ENCODE measurements at places on chromosomes 5 and 9.
A peak's percentile ranks its signal among the peaks of the same experiment; 100 is the strongest.

GRCh38 chr5:54655761-54656160 lies 138.2 kb downstream of the SNX18 start:
- DNase-seq: no peak

- no peak for DNase-seq
These were observed 178.9 kb upstream of the TUSC1 start for GRCh38 chr9:25857147-25857546.

DNA sequence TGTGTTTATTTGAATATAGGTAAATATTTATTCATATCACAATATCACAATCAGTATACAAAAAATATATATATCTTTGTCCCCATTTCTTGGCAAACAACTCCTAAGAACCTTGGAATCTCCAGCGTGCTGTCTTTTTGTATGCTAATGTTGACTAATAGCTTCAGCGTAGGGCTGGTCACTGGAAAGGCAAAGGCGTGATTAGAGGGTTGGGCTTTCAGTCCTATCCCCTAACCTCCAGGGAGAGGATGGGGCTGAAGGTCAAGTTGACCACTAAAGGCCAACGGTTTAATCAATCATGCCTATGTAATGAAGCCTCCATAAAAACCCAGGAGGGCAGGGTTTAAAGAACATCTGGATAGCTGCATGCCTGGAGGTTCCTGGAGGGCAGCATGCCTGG lies 79.6 kb upstream of the BNC2 start:
- DNase-seq: no peak

DNA sequence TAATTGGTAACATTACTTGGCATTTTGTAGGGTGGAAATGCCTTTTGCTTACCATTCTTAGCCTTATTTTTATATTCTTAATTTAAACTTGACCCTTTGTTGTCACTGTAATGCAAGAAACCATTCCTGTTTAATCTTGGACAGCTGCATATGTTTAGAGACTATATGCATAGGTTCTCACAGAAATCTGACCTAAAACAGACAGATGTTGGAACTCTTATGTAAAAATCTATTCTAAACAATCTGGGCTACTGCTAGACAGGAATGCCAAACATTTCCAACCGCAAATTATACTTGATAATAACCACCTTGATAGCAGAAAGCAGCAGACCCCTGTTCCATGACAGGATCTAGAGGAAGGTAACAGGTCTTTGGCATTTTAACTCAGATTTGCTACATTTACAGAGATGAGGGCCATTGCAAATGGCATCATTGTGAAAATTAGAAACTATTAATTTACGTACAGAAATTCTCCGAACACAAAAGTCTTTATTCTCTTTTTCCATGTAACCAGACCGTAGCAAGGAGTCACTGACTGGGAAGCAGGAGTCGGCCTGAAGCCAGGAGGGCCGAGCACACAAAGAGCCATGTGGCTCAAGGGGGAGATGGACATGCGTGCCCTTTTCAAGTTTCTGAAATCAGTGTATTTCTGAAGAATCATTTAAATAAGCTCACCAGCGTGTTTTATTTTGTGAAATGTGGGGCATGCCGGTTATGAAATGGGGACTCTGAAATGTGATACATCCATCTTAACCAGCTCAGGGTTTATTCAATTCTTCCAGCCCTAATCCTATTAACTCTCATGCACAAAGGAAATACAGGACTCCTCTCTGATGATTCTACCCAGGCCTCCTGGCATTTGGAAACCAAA lies 139.3 kb downstream of the AOPEP start:
- no peak for DNase-seq

- DNase-seq: no peak
These were observed 117.9 kb downstream of the NRG2 start for GRCh38 chr5:139925216-139925562.

DNA sequence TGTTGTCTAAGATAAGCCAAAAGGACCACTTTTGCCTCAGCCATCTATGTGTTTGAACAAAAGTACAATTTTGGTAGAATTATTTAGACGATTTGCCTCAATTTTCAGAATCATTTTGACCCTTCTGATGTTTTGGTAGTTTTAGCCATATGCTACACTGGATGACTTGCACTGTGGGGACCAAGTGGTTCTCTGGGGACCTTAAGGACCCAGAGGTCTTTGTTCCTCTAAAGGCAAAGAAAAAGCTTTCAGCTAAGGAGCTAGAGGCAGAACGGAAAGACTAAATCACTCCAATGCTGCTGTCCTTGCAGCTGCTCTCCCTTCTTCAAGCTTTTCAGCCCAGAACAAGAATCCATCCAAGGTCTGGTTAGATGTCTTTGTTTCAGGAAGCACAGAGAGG lies 51.0 kb upstream of the APC start:
- DNase-seq: no peak

GRCh38 chr5:92652756-92653155 lies 928.3 kb downstream of the NR2F1-AS1 start:
- DNase-seq: no peak

DNA sequence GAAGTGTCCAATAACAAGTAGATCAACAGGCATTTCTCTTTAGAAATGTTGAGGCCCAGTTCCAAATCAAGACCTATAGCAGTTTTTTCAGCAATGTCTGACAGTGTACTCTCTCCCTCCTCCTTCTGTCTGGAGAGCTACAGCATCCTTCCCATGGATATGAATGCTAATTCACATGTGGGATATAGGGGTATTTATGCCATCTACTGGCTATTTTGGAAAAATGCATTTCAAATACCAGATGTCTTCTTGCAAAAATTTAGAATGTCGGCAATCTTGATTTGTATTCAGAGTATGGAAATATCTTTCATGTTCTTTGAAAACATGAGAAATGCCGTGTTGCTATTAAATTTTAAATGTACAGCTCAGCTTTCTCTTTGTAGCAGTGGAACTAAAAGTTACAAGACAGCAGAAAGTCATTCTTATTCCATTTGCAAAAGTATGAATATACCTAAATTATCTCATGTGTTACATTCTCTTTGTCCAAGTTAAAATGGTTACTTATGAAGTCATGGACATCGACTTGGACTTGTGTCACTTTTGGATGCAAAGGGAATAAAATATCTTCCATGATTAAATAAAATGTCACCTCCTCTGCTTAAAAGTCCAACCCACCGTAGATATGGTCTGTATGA lies 647.8 kb downstream of the TAF11L14 start:
- DNase-seq: peak; percentile 13

Data from GM10248 (cell line).